ENCODE measurements at places on chromosomes 2 and 18.

- no peak for DNase-seq
Observed at GRCh38 chr2:54964271-54964670, 86.0 kb downstream of the RTN4 start.

DNA sequence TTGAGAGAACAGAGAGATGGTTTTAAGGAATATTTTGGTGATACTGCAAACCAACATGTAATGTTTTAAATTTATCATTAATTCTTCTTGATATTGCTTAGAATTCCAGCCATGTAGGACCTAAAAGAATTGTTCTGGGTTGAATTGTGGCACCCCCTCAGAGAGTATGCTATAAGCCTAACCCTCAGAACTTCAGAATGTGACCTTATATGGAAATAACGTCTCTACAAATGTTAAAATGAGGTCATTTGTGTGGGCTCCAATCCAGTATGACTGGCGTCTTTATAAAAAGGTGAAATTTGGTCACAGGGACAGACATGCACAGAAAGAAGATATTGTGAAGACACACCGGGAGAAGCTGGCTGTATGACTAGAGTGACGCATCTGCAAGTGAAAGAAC, 193.6 kb downstream of the NRXN1 start:
- no peak for DNase-seq

DNA sequence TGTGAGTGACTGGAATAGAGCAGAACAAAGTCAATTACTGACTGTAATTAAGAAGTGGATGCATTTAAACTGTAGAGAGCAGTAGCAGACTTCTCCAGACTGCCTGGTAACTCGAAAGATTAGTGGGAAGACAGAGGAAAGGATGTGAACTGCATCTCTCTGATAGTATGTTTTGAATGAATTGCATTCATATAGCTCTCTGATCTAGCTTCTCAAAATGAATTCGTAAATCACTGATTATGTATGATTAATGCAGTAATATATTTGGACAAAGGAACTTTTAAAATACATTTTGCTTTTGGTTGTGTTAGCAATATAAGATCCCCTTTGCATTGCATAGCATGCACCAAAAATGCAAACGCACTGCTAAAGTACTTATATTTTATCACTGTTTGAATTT, 304.0 kb downstream of the ARHGAP15 start:
- peak; percentile 44 for DNase-seq

GRCh38 chr2:234256516-234256915, 206.0 kb downstream of the SPP2 start:
- DNase-seq, result no peak

GRCh38 chr2:151881342-151881741, 53.1 kb upstream of the ARL5A start:
- DNase-seq, result no peak

- no peak for DNase-seq
Observed at GRCh38 chr2:39156107-39156506, 35.3 kb upstream of the SOS1 start.

GRCh38 chr2:39516347-39517101, 79.4 kb upstream of the MAP4K3 start:
- no peak for DNase-seq

DNA sequence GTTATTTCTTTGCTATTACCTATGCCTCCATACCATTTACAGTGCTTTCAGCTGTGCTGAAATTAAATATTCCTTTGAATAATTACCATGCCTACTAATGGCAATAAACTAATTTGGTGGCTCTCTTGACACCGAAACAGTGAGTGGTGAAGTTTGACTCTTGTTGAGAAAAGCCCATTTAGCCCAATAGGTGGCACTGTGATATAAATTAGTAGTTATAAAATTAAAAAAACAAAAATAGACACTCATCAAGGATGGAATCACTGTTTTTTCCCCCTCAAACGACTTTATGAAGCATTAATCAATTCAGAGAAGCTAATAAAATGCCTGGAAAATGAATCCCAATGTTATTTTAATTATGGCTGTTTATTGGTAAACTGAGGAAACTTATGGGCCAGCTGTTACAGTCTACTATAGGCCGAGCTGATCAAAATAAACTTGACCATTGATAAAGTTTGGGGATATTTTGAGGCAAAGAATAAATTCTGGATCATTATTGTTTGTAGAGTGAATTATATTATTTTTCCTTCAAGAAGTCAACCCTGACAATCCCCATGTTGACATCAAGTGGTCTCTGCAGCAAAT, 339.6 kb downstream of the TRIB2 start:
- peak; percentile 23 for DNase-seq

GRCh38 chr2:156958374-156958773, 299.1 kb upstream of the GALNT5 start:
- no peak for DNase-seq

GRCh38 chr2:65158557-65158956, 28.7 kb upstream of the RAB1A start:
- DNase-seq, result no peak

DNA sequence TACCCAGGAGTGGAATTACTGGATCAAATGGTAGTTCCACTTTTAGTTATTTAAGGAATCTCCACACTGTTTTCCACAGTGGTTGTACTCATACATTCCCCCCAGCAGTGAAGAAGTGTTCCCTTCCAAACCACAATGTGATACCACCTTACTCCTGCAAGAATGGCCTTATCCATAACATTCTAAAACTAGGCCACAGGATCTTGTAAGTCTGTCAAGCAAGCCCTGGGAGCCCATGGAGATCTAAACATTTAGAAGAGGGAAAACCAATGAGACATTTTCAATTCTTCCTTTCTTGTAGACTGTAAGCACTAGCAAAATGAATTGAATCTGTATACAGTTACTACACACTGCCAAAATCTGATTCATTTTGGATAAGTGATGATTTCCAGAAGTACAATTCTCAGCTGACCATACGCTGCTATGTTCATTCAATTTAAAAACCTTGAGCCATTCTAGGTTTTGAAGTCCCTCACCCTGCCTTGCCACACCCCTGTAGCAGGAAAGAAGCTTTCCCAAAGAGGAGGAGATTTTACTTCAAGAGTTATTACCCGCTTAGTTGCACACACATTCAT, 149.1 kb downstream of the SLC8A1 start:
- DNase-seq, result no peak

- peak; percentile 82 for DNase-seq
Observed at GRCh38 chr2:152222975-152223637, 47.5 kb upstream of the STAM2 start.

DNA sequence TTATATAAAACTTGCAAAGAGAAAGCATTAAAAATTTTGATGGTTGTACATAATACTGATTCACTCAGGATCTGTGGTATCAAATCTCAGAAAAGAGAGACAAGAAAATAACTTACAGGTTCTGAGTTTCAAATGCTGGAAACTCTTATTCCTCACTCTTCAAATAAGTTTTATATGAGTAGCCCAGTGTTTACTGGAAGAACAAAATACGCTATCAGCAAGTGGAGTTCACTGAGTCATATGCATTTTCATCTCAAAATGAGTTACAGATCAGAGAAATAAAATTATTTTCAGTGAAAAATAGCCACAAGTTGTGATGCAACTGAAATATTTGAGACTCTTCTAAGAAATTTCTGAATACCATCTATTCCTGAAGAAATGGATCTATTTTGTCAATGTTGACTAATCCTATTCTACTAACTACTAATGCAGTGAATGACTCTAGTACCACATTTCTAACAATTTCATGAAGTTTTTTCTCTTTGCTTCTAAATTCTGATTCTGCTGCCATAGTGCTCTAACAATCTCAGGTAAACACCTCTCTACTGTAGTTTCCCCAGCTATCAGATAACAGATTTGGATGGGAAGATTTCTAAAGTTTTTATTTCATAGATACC, 391.7 kb downstream of the ZEB2 start:
- DNase-seq, result no peak

DNA sequence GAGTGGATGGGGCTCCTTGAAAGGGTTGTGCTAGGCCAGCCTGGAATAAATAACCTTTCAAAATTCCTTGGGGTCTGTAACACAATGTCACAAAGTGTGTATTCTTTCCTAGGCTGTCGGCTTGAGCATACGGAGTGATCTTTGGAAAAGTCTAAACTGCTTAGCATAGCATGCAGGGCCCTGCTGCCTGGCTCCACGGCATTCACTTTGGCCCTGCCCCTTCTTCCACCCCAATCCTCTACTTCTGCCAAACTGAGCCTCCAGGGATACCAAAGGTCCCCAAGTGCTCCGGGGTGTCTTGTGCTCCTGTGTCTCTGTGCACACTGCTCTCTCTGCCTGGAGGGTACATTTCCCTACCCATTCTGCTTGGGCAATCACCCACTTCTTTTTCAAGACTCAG, 196.1 kb downstream of the LTBP1 start:
- DNase-seq, result no peak

DNA sequence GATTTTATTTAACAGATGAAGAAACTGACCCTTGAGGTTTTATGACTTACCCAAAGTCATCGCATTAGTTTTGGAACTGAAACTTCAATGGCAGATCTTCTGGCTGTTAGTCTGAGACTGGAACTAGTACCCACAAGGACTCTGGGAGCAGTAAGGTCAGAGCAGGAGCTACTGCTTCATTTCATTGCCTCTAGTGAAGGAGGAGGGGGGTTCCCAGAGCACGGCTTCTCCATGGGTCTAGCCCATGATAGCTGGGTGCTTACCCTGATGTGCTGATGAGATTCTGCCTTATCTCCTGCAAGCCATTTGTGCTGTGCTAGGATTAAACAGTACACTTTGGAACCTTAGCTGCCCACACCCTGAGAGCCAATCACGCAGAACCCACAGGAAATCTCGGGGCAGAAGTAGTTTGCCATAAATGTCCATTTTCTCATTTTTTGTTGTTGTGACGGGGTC, 5.4 kb upstream of the RNASEH1 start:
- no peak for DNase-seq

- peak; percentile 18 for DNase-seq
Observed at GRCh38 chr2:232503809-232504323, 16.2 kb upstream of the ECEL1 start.

DNA sequence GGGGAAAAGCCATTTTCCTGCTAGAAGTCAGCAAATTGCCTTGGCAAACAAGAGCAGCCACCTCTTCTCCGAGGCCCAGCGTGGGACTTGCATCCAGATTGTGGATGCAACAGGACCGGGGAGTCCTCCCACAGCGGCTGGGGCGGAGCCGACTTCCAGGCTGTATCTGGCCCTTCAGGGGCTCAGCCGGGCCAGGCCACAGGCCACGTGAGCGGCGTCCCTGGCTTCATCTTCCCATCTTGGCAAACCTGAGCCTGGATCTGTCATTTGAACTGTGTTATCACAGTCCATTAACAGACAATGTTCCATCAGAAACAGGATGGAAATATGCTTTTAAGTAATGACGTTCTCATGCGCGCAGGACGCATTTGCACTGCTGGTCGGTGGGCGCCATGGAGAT, 483.5 kb upstream of the SALL3 start:
- DNase-seq, result no peak

- no peak for DNase-seq
Observed at GRCh38 chr2:60604486-60605064, 51.1 kb upstream of the BCL11A start.

- DNase-seq, result peak; percentile 52
Observed at GRCh38 chr2:241324775-241325174, 9.1 kb downstream of the SEPTIN2 start.

- no peak for DNase-seq
Observed at GRCh38 chr18:3219631-3220335, at the start of gene MYOM1. Gene MYOM1, minus strand, starts transcription at chr18:3219968. Its CDS starts 4,745 bp downstream, at chr18:3215223.

GRCh38 chr2:8998418-8999101, 4.9 kb downstream of the MBOAT2 start:
- peak; percentile 31 for DNase-seq

DNA sequence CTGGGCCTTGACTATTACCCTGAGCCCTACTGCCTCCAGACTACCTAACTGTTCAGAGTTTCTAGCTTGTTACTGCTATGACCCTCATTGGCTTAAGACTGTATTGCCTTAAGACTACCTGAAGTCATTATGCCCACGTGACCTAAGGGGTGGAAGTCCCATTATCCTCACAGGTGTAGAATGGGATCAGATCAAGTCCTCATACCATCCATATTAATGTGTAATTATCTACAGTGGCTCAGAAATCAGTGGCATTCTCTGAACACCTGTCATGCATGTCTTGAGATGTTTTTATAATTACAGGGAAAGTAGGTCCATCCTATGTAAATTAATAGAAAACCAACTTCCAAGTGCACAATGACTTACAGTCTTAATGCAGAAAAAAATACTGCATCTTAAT, 124.0 kb upstream of the CDC42EP3 start:
- DNase-seq, result no peak

- no peak for DNase-seq
Observed at GRCh38 chr2:230949966-230950873, 25.2 kb upstream of the GPR55 start.

- no peak for DNase-seq
Observed at GRCh38 chr2:232506709-232507108, 13.5 kb upstream of the PRSS56 start.

DNA sequence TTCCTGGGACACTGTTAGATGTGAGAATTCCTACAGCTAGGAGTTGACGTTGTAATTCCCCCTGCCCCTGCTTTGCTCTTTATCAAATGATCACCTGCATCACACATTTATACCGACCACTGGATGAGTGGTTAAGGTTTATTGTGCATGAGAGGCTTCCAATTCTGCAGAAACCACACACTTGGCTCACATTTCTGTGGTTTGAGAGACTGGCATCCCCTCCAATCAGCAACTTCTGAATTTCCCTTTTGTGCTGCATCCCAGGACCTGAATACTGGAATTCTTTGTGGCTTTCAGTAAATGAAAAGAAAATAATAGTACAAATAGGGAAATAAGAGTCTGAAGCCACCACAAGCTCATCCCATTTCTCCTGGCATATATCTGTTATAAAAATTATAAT, 628.7 kb upstream of the PIK3C3 start:
- no peak for DNase-seq

DNA sequence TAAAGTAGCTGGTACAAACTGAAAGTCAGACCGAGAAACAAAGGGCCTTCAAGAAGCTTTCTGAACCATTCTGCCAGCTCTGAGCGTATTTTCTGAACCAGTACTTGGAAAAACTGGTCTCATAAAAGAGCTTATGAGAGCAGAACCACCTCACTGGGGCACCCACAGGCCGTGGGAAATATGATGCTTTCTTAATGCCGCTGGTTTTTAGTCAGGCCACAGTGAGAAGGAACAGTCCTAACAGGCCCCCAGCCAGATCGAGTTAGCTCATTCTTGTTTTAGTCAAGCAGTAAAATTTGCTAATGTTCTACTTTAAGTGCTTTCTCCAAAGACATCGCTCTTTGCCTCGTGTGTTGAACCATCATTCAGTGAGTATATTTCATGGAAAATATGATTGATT, 12.7 kb upstream of the NOSTRIN start:
- no peak for DNase-seq

DNA sequence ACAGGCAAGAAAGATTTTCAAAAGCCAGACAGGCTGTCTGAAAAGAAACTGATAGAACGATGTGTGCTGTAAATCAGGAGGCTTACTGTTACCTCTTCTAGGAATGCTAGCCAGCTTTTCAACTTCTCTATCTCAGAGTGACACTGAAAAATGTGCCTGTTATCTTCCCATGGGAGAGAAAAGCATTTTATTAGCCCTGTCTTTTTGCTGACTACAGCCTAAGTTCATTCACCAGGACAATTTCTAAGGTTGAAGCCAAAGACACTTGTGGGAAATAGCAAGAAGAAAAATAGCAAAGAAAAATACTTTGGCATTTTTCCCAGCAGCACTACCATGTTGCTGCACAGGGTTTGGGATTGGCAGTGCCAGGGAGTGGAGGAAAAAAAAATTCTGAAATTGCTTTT, 34.0 kb downstream of the ABCB11 start:
- no peak for DNase-seq
